ENCODE measurements at places on chromosomes 3 and 15. TPM values are rescaled to one million over a fixed set of nuclear protein-coding genes. Genes with fewer than 3 reads are reported as not detected.
A peak's percentile ranks its signal among the peaks of the same experiment; 100 is the strongest.

EPHB3 gene
- 10.2 TPM for total RNA-seq

ALAS1 gene
- total RNA-seq, result 62.4 TPM

ACKR4 gene
- total RNA-seq, result 4.2 TPM

HDC gene
- total RNA-seq, result 11.7 TPM

NANOGP8 gene
- 0.46 TPM for total RNA-seq

CELSR3 gene
- 0.75 TPM for total RNA-seq

RBMS3 gene
- total RNA-seq, result 49.6 TPM

CYP1A1 gene
- 13.8 TPM for total RNA-seq

INKA1 gene
- 4.4 TPM for total RNA-seq

DNA sequence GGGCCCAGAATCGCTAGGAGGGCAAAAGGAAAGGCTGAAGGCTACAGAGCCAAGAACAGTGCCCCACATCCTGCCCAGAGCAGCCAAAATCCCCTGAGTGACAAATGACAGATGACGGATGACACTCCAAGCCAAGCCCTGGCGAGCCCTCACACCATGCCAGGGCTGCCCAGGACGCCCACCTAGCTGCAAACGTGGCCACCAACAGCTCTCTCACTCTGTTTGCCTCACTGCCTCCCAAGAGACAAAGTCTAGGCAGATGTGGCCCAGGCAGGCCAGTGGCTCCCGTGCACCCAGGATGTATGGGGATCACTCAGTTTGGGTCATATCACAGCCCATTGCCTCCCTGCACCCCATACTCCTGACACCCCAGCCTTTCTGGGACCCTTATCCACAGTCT is 270.1 kb upstream of the NSMCE3 start:
- no peak for DNase-seq

- no peak for DNase-seq
Measured at GRCh38 chr15:37019479-37020433, 80.6 kb downstream of the MEIS2 start.

DNA sequence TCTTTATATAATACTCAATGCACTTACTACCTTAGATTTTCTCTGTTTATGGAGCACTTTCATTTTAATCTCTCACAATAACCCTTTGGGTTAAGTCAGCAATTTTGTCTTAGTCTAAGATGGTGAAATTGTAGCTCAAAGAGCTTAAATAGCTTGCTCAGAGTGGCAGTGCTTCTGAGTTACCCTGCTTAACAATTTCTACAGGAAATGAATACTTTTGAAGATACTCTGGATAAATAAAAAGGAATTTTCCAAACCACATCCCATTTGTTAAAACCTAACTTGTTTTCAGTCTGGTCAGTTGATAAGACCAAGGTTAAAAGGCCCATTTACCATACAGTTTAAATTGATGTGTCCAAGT is 37.2 kb downstream of the HMG20A start:
- no peak for DNase-seq

- peak; percentile 28 for DNase-seq
Measured at GRCh38 chr3:102114264-102114979, 265.1 kb downstream of the NFKBIZ start.

- no peak for DNase-seq
Measured at GRCh38 chr3:177136741-177137140, 60.5 kb downstream of the TBL1XR1 start.

DNA sequence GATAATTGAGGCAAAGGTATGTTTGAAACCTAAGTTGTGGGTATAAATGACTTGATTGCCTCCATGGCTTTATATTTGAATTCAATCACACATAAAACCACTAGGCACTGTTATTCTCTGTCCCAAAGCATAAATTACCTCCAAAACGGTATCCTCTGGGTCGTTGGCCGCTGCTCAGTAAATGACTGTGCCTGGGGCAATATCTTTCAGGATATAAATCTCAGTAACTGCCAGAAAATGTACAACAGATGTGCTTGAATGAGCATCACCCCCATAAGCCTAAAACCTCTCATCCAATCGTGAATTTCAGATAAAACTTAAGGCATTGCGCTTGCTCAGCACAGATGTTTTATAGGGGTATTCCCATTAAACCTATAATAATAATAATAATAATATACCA is 19.0 kb upstream of the C3orf49 start:
- DNase-seq, result no peak

- DNase-seq, result no peak
Measured at GRCh38 chr3:52021489-52022268, 26.0 kb upstream of the RPL29 start.

- DNase-seq, result no peak
Measured at GRCh38 chr3:190577225-190577624, 63.3 kb downstream of the IL1RAP start.

DNA sequence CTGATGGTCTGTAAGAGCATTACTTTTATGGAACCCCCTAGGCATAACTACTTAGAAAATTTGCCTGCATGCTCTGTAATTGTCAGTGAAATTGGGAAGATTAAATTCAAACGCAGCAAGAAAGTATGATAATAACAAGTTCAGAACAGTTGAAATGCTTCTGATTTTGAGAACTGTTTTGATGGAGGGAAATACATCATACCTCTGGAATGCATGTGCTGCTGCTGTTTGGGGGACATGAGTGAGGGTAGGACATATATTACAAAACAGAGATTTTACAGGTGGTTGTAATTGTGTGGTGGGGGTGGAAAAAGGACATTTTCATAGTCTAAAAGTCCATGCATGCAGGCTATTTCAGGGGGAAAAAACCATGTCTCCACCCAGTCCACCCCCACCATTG is 135.0 kb upstream of the DPH6 start:
- no peak for DNase-seq

DNA sequence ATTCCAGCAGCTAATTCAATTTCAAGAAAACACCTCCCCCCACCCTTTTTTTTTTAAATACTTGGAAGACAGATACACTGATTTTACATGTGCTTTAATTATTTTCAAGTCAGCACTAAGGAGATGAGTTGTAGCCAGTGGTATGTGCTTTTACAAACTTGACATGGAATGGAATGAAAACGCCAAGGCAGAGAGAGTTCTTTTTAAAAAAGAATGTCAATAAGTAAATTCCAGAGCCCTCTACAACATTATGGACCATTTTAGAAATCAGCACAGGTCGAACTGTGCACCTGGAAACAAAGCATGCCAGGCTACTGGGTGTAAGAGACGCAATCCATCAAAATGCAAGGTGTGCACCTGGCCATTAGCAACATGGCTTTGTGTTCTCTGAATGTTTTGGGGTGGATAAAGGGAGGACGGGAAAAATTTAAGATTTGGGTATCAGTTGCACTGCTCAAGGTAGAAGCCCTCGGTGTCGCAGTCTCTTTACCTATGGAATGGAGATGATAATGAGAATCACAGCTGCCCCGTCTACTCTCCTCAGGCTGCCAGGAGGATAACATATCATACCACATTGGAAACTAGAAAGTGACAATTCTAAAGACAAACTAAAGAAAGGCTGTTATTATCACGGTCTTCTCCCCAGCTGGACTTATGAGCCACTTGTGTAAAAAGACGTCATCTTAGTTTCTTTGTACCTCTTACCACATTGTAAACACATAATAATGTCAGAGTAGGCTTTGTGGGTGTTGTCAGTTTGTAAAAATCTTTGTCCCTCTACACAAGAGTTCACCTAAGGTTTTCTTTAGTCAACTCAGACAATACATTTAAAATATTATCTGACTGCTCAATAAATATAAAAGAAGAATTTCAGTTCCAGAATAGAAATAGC is 107.4 kb upstream of the PRICKLE2 start:
- DNase-seq, result no peak

GRCh38 chr15:66785637-66786036 is 83.6 kb downstream of the SMAD6 start:
- DNase-seq, result no peak

DNA sequence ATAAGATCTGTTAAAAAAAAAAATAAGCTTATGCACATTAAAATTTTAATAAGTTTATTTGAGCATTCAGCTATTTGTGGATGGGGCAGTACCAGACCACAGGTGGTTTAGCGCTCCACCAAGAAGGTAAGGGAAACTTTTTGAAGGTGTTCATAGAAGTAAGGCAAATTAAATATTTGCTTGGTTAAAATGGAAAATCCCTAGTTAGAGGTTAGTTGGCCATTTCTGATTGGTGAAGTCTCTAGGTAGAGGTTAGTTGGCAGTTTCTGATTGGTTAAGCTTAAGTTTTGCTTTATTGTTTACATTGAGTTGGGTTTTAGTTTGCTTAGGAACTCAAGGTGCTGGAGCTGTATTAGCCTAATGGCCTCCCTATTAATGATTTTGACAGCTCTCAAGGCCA is 30.7 kb downstream of the SCN11A start:
- DNase-seq, result no peak

DNA sequence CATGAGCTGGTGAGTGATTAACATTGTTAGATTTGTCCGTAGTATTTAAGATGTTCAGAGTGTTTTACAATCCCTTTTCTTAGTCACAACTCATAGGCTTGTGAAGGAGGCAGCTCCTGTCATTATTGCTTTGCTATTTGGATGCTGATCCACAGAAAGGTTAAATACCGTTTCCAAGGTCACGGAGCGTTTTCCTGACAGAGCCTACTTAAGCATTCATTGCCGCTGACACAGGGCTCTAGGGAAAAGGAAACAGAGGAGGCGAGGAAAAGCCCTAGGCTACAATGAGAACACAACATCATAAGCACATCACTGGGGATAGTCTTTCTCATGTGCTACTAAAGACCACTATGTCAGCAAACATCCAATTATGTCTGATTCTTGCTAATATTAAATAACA is 38.5 kb upstream of the CPB1 start:
- DNase-seq, result no peak

DNA sequence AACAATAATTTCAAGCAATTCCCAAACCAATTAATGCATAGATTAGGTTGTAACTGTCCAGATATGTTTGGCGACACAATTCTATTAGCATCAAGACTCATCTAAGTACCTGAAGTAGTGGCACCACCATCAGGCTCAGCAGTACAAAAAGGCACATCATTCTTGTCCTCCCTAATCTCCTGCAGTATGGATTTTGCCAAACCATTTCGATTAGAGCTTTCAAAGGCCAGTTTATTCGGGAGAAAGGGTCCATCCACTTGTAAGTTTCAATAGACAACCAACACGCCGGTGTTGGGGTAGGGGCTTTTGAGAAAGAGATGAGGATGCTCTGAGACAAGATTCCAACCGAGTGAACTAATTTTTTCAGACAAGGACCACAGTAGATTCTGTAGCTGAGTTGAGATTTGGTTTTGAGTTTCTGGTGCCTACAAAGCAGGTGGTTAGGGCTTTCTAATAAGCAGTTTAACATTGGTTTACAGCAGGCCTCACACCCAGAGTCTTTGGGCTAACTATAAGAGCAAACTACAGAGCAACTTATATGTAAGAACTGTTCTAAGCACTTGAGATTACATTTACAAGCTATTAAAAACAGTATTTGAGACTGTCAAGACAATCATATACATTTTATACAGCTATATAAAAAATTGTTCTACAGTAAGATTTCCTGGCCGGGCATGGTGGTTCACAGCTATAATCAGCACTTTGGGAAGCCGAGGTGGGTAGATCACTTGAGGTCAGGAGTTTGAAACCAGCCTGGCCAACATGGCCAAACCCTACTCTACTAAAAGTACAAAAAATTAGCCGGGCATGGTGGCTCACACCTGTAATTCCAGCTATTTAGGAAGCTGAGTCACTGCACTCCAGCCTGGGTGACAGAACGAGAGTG is 4.5 kb downstream of the RPL22L1 start:
- DNase-seq, result no peak

DNA sequence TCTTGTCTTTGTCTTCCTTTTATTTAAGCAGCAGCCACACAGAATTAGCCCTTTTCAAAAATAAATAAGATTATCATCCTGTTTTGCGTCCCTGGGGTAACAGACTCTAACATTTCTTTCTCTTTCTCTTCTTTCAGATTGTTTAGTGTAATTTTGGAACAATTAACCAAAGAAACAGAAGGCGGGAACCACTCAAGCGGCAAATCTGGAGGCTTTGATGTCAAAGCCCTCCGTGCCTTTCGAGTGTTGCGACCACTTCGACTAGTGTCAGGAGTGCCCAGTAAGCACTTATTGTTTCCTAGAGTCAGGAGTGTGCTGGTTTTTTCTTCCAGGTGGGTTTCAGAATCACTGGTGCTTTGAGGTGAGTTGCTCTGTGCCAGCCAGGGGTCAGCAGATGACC is 165.6 kb downstream of the CACNA1D start:
- no peak for DNase-seq

DNA sequence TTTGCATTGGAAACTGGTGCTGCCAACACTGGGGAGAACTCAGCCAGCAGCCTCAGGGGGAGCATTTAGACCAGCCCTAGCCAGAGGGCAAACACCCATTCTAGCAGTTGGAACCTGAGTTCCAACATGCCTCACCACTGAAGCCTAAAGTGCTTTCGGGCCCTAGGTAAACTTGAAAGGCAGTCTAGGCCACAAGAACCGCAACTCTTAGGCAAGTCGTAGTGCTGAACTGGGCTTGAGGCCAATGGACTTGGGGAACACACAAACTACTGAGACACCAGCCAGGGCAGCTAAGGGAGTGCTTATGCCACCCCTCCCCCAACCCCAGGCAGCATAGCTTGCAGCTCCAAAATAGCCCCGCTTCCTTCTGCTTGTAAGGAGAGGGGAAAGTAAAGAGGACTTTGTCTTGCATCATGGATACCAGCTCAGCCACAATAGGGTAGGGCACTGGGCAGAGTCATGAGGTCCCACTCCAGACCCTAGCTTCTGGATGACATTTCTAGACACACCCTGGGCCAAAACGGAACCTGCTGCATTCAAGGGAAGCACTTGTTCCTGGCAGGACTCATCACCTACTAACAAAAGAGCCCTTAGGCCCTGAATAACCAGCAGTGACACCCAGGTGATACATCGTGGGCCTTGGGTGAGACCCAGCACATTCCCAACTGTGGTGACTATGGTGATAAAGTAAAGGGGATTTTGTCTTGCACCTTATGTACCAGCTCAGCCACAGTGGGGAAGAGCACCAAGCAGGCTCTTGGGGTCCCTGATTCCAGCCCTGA is 37.3 kb upstream of the TEX9 start:
- DNase-seq, result no peak

GRCh38 chr3:106700981-106701380 is 676.3 kb upstream of the CCDC54 start:
- no peak for DNase-seq

DNA sequence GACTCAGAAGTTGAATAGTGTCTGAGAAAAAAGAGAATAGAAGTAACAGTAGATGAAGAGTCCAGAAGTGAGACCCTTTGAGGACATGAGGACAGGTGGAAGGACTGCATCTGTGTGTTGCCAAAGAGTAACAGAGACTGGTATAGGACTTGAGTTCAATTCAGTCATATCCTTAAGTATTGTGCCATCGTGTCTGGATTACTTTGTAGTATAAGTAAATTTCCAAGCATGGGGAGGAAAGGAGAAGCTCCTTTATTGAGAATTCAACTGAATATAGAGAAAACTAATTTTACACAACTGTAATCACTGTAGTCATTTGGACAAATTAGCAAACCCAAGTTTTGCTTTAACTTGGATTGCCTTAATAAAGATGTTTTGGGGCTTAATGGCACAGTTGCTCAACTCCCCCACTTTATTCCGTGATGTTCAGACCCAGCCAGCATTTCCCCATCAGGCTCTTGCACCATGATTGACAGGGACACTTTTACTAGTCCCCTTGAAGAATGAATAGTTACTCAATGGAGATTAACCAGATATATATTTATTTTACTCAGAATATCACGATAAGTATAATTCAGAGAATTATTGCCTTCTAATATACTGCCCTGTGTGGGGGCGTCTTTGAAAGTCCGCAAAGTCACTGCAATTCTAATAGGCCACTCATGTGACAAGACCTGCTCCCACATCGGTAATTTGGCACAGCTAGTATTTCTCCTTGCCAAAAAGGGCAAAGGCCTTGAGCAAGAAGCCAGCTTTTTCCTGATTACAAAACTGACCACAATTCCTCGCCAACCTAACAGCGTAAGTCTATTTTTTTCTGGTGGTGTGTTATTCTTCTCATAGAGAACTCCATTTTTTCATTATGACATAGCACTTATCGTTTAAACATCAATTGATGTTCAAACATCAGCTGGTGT is 61.3 kb downstream of the PPARG start:
- peak; percentile 68 for DNase-seq

Data from mucosa of gallbladder (tissue), 1 donor.